NCI-H2081 (cell line): ENCODE measurements at places on chromosomes 4 and X.

- no peak for DNase-seq
Measured at GRCh38 chrX:38804682-38805431, 3.6 kb downstream of the MID1IP1 start.

- DNase-seq, result peak; percentile 54
Measured at GRCh38 chr4:165368114-165368513, 10.7 kb upstream of the CPE start.

DNA sequence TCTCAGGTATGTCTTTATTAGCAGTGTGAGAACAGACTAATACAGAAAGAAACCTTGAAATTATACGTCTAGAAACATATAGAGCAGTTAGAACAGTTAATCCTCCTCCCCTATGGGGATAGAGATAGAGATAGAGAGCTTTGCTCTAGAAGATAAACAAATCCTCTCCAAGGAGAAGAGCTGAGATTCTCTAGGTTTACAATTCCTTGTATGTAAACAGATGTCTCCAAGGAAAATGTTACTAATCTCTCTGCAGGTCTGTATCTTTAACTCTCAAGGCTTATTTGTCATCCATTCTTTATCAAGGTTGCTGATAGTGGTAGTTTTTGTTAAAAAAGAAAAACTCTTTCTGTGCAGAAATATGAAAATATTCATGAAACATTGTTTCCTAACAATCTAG is 282.1 kb upstream of the GIMD1 start:
- DNase-seq, result no peak

- DNase-seq, result no peak
Measured at GRCh38 chr4:184810720-184811119, 15.0 kb downstream of the ACSL1 start.

DNA sequence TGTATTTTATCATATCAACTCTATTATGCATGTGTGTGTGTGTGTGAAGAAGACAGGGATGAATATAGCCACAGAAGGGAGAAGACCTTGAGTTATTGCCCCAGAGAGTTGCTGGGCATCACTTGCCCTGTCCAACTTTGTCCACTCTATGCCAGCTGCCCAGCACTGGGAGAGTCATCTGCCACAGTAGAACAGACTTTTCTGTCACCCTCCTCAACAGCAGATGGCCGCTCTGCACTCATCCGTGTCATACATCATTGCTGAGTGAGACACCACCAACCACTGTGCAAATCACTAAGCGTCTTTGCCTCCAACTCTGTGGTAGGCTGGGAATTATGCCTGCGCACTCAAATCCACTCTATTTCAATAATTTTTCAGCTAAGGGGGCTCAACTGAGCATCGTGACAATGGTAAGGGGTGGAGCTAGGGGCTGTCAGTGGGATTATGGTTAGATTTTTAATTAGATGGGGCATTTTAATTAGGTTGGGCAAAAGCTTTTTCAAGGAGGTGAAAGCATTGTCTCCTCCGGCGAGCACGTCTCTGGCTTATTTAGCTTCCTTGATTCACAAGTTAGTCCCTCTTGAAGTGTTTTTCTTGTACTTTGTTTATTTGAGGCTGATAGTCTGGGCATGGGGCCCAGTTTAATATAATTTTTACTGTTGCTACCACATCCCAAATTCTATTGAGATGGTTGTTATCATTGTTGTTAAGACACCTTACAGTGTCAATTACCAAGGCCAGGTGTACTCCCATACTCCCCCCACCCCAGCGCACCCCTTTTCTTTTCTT is 100.1 kb upstream of the KLF3 start:
- no peak for DNase-seq

DNA sequence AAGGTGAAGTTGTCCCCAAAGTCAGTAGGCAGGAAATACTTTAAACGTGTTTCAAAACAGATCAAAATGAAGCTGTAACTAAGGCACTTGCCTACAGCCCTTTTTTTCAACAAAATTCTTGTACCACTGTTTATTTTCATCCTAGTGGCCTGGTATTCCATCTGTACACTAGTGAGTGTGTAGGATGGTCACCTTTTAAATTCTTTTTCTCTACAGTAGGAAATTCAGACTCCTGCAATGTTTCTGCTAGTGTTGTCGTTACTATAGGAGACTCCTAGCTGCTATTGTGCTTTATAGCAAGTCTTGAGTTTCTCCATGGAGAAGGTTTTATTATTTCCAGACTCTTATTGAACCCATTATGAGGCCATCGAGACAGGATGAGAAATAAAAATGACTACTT is 7.0 kb upstream of the NHS start:
- DNase-seq, result no peak

GRCh38 chr4:117481742-117482141 is 396.4 kb upstream of the TRAM1L1 start:
- DNase-seq, result no peak

DNA sequence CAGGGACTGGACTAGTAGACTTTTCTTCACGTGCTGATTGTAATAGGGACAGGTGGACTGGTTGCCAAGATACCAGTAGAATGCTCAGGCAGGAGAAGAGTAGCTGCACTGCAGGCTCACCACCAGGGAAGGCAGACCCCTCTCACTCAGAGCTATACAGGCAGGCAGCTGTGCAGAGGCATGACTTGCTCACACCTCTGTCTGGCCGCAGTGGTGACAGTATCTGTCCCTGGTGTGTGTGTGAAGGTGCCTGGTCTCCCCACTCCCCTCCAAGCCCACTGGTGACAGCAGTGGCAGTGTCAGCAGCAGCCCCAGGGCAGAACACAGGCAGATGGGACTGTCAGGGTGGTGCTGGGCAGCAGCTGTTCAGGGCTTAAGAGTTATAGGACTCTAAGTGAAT is 140.7 kb downstream of the RPS6KA6 start:
- DNase-seq, result no peak

DNA sequence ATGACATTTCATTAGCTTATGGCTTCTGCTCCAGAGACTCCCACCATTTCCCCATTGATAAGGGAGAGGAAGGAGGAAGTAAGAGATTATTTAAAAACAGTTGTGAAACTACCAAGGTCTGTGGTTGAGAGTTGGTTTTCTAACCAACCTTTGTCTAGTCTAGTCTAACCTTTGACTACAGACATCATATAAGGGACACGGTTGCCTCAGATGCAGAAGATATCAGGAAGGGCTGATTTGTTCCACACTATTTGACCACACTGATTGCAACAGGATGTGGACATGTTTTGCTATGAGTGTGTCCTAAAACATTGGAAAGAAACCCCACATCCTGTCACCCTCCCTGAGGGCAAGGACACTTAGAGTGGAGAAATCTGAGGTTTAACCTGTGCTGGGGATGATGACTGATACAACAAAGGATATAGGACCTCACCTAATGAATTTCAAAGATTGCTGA is 53.0 kb downstream of the COQ2 start:
- no peak for DNase-seq

DNA sequence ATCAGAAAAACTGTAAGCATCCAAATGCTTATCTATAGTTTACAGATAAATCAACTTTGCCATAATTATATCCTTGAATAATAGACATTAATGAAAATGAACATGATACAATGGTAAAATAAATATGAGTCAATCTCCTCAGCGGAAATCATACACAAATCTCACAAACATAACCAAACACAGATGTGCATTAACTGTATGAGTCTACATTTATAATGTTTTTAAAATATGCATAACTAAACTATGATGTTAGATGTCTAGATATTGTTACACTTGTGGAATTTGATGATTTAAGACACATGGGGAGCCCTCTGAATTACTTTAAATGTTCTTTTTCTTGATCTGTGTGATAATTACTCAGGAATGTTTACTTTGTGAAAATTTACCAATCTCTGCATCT is 951.2 kb downstream of the TECRL start:
- DNase-seq, result no peak

DNA sequence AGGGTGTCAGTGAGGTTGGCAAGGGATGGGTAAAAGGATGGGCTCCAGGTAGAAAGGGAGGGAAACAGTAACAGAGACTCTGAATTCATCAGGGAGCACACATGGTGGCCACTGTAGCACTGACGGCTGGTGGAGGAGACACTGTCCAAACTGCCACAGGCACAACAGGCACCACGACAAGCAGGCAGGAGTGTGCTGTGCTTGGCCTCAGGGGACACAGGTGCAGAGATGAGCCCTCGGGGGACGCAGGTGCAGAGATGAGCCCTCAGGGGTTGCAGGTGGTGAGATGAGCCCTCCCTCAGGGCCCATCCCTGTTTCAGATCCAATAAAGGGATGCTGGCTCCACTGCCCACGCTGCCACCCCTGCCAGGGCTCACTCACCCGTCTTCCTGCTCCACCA is 7.6 kb downstream of the PDE6B start:
- DNase-seq, result no peak

DNA sequence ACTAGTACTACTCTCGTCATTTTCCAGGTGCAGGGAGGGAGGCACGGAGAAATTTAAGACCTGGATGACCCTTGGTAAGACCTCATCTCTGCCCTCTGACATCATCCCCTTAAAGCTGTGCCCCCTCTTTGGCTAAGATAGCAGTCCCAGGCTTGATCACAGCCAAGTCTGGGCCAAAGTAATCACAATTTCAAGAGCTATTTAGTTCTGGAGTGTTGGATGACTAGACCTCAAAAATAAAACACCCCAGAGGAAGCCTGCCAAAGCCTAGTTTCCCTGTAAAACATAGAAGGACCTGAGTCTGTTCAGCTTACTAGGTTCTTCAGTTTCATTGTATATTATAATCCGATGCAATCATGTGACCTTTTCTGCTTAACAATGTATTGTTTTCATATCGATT is 144.6 kb upstream of the ARHGEF9 start:
- DNase-seq, result no peak

- no peak for DNase-seq
Measured at GRCh38 chr4:107991945-107992630, 2.4 kb downstream of the HADH start.

GRCh38 chr4:47696823-47697222 is 141.0 kb downstream of the CORIN start:
- no peak for DNase-seq

GRCh38 chr4:6154875-6155274 is 45.5 kb downstream of the JAKMIP1 start:
- DNase-seq, result no peak

- no peak for DNase-seq
Measured at GRCh38 chr4:127829014-127829413, 46.9 kb downstream of the HSPA4L start.

DNA sequence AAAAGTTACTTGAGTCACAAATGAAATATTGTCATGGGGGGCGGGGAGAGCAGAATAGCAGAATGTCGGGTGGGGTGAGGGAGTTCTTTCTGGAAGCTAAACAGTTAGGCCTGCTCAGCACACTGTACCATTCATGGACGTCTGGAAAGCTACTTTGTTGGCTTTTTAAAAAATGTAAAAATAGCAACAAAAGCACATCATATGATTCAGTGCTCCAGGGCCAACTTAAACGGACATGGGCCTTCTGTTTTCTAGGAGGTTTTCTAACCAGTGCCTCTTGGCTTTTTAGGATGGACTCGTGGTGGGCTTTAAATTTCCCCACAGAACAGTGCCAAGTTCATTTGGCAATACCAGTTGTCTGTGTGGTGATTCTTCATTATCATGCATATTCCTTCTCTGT is 57.4 kb upstream of the CLCN4 start:
- DNase-seq, result no peak

GRCh38 chrX:119917877-119918276 is 22.2 kb downstream of the AKAP14 start:
- no peak for DNase-seq

GRCh38 chr4:105374071-105374470 is 99.8 kb downstream of the PPA2 start:
- DNase-seq, result no peak

- DNase-seq, result no peak
Measured at GRCh38 chr4:90215286-90215685, 88.1 kb downstream of the CCSER1 start.
